Common myeloid progenitor, CD34-positive (primary cell): ENCODE measurements at places on chromosomes 12 and 14.

DNA sequence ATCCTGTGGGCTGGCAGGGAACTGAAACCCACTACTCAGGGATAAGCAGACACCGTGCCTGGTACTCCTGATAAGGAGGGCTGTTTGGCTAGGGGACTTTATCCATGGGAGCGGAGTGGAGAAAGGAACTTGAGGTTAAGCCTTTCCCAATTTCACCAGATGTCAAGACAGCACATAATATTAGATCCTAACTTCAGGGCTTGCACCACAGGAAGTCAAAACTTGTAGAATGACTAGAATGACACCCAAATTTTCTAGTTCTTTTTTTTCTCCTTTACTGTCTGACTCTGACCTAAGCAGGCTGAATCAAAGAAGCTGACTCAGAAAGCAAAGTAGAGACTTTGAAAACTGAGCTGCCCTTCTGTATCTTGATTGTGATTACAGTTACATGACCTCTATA is 7.1 kb upstream of the CGRRF1 start:
- no peaks in the 10 kb centered on the region for H3K27me3 ChIP-seq
- peak; percentile 49 for DNase-seq
- no peak overlapping the region for H3K4me3 ChIP-seq
- no peak overlapping the region for H3K27ac ChIP-seq

DNA sequence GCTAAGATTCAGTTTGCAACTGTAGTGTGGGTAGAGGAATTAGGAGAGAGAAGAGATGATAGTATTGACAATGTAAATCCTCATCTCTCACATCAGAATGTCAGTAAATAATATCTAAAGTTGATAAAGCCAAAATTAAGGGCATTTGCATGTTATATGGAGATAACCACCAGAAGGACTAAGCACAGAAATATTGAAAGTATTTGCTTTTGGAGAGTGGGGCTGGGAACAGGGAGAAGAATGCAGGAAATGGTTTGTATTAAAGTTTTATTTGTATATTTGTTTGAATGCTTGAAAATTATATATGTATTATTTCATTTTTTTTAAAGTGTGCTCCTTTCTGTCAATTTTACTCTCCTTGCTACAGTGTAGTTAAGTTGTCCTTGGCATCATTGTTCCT is 491.4 kb downstream of the APAF1 start:
- no peaks in the 10 kb centered on the region for H3K4me1 ChIP-seq
- no peaks in the 10 kb centered on the region for H3K36me3 ChIP-seq
- H3K27ac ChIP-seq, result no peak overlapping the region
- no peak overlapping the region for H3K4me3 ChIP-seq

- no peaks in the 10 kb centered on the region for H3K36me3 ChIP-seq
- H3K27ac ChIP-seq, result no peak overlapping the region
- no peak overlapping the region for H3K4me3 ChIP-seq
Observed at GRCh38 chr12:131280426-131280825, 326.7 kb downstream of the ADGRD1 start.

DNA sequence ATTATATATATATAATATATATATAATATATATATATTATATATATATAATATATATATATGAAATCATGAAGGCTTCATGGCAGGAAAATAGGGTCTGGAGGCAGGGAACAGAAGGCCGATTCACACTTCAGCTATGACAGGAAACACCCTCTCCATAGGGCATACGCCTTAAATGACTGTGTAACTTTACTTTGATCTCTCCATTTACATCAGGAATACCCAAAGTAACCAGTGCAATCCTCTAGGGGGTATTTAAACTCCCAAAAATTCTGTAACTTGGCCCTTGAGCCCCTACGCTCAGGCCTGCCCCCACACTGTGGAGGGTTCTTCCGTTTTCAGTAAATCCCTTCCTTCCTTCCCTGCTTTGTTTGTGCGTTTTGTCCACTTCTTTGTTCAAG is 40.4 kb upstream of the PPP2R5C start:
- no peak overlapping the region for H3K4me3 ChIP-seq
- H3K27ac ChIP-seq, result no peak overlapping the region
- H3K4me1 ChIP-seq, result peaks cover 14% of the 10 kb centered on the region
- peaks cover 8% of the 10 kb centered on the region for H3K27me3 ChIP-seq
- no peaks in the 10 kb centered on the region for H3K36me3 ChIP-seq

GRCh38 chr12:7693793-7694192 is 1.8 kb downstream of the GDF3 start:
- H3K27ac ChIP-seq, result no peak overlapping the region
- no peaks in the 10 kb centered on the region for H3K36me3 ChIP-seq
- no peak overlapping the region for H3K4me3 ChIP-seq
- DNase-seq, result peak; percentile 45

DNA sequence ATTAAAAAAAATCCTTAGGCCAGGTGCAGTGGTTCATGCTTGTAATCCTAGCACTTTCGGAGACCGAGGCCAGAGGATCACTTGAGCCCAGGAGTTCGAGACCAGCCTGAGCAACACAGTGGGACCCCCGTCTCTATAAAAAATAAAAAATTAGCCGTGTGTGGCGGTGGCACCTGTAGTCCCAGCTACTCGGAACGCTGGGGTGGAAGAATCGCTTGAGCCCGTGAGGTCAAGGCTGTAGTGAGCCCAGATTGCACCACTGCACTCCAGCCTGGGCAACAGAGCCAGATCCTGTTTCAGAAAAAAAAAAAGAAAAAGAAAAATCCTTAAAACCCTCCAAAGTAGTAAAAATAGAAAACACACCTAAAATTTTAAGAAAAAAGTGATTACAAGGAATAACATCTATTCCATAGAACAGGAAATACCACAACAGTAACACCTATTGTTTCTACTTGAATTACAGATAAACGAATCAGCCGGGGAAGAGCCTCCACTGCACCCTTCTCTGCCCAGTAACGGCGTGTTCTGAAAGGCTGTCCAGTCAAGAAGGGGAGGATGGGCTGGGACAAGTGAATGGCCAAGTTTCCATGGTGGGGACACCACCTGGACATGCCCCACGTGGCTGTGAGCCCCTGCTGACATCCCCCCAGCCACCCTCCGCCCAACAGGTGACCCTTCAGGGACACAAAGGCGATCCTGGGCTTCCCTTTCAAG is 17.8 kb downstream of the POLE start:
- no peaks in the 10 kb centered on the region for H3K27me3 ChIP-seq
- peaks cover 10% of the 10 kb centered on the region for H3K4me1 ChIP-seq
- no peak for DNase-seq
- no peak overlapping the region for H3K27ac ChIP-seq
- H3K36me3 ChIP-seq, result peaks cover 19% of the 10 kb centered on the region

GRCh38 chr14:52023518-52023917 is 34.2 kb downstream of the RTRAF start:
- no peak overlapping the region for H3K4me3 ChIP-seq
- H3K36me3 ChIP-seq, result no peaks in the 10 kb centered on the region
- no peaks in the 10 kb centered on the region for H3K4me1 ChIP-seq
- H3K27ac ChIP-seq, result no peak overlapping the region
- no peak for DNase-seq

DNA sequence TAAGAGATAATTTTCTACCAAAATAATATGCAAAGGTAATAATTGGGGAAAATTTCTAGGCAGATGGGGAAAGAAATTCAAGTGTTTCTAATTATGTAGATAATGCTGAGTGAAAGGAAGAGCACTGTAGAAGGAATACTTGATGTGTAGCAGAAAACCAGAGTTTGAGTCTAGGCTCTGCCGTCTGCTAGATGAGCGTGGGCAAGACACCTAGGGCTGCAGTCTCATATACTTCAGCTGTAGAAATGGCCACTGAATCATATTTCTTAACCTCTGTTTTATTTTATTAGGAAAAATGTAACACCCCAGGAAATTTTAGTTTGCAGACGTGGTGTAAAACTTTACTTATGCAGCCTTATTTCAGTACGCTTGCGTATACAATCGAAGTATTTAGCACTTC is 59.8 kb upstream of the SLC38A2 start:
- peaks cover 3% of the 10 kb centered on the region for H3K4me1 ChIP-seq
- no peaks in the 10 kb centered on the region for H3K27me3 ChIP-seq
- no peak for DNase-seq
- no peak overlapping the region for H3K4me3 ChIP-seq

DNA sequence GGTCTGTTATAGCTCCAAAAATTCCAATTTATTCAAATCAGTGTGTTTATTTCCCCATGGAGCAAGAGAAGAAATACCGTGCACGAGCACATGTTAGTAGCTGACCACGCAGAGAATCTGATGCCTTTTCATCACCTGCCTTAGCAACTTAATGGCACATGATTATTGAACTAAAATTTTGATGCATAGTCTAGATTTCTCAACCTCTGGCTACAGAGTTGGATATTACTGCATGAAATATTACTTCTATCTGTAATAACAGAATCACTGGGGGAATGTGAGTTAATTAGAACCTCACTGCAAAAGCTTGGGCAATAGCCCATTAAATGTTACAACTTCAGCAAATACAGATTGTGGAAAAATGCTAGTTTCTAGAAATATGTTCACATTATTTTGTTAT is 335.8 kb downstream of the FLRT2 start:
- no peak overlapping the region for H3K27ac ChIP-seq
- H3K27me3 ChIP-seq, result no peaks in the 10 kb centered on the region
- H3K4me3 ChIP-seq, result no peak overlapping the region
- H3K4me1 ChIP-seq, result no peaks in the 10 kb centered on the region
- no peak for DNase-seq

- no peak for DNase-seq
- no peaks in the 10 kb centered on the region for H3K36me3 ChIP-seq
- H3K27me3 ChIP-seq, result no peaks in the 10 kb centered on the region
- H3K4me1 ChIP-seq, result no peaks in the 10 kb centered on the region
- no peak overlapping the region for H3K27ac ChIP-seq
- no peak overlapping the region for H3K4me3 ChIP-seq
Observed at GRCh38 chr14:80770114-80770908, 171.2 kb downstream of the CEP128 start.

DNA sequence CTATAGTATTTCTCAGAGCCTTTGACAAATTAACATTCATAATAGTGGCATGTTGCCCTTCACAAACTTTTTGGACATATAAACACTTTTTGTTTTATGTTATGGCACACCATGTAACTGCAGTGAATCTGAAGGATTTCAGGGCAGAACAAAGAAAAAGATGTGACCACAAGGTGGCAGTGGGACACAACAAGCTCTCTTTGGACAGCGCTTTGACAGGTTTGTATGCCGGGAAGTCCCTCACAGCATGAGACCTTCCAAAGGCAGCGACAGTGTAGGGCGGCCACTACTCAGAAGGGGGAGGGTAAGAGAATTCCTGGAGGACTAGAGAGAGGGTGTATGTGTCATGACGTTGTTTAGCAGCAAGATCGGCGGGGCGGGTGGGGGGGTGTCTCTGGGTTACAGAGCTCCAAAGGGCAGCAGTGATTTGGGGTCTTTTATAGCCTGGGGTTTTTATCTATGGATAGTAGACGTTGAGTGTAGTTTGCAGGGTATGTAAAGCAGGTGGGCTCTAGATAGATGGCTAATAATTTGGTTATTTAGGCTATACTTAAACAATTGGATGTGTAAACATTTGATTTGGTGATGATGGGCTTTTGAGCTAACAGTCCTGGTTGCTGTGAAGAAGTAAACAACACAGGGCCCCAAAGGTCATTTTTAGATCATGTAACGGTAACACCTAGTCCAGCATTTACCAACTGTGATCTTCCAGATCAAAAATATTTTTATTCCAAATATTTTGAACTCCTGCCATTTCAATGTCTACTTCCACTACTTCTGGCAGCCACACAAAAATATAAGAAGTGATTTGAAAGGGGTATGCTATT is 22.9 kb downstream of the ETFBKMT start:
- no peaks in the 10 kb centered on the region for H3K27me3 ChIP-seq
- no peak overlapping the region for H3K27ac ChIP-seq
- H3K36me3 ChIP-seq, result no peaks in the 10 kb centered on the region
- peak; percentile 94 for DNase-seq
- H3K4me3 ChIP-seq, result no peak overlapping the region
- no peaks in the 10 kb centered on the region for H3K4me1 ChIP-seq

GRCh38 chr12:104720339-104721038 is 237.6 kb downstream of the SLC41A2 start:
- H3K27me3 ChIP-seq, result no peaks in the 10 kb centered on the region
- peaks cover 59% of the 10 kb centered on the region for H3K36me3 ChIP-seq
- peaks cover 53% of the 10 kb centered on the region for H3K4me1 ChIP-seq
- peak; percentile 95 for DNase-seq
- peak overlapping the region; percentile 76 for H3K4me3 ChIP-seq
- peak overlapping the region; percentile 92 for H3K27ac ChIP-seq

DNA sequence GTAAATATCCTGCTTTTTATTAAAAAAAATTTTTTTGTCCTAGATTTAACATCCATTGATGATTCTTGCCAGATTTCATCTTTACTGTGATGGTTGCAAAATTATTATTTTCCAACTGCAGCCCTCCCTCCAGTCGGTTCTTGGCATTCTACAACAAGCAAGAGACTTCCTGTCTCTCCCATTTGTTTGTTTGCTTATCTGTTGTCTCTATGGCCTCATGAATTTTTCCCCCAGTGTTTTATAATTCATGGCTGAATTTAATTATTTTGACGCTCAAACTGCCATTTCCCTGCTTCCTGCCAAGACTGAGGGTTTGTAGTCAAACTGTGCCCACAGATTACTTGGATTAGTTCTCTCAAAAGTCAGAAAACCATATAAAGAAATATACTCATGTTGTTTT is 25.9 kb downstream of the CGRRF1 start:
- H3K27me3 ChIP-seq, result no peaks in the 10 kb centered on the region
- no peak overlapping the region for H3K27ac ChIP-seq
- H3K36me3 ChIP-seq, result peaks cover 5% of the 10 kb centered on the region
- no peak overlapping the region for H3K4me3 ChIP-seq
- H3K4me1 ChIP-seq, result no peaks in the 10 kb centered on the region

- H3K4me1 ChIP-seq, result no peaks in the 10 kb centered on the region
- H3K27ac ChIP-seq, result no peak overlapping the region
- no peak overlapping the region for H3K4me3 ChIP-seq
- no peak for DNase-seq
- no peaks in the 10 kb centered on the region for H3K36me3 ChIP-seq
Observed at GRCh38 chr12:77745624-77746023, 85.1 kb upstream of the NAV3 start.

DNA sequence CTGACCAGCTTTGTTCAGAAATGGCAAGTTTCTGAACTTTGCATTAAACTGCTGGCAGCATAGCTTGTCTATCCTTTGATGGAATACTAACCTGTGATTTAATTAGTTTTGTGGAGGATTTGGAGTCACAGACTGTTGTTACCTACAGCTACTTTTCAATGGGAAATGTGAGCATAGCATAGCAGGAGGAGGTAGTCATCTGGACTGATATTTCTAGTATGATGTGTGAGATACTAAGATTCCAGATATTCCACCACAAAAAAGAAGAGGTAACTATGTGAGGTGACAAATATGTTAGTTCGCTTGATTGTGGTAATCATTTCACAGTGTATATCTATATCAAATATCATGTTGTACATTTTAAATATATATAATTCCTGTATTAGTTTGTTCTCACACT is 833.0 kb downstream of the SLC6A15 start:
- no peaks in the 10 kb centered on the region for H3K27me3 ChIP-seq
- no peaks in the 10 kb centered on the region for H3K4me1 ChIP-seq
- no peak for DNase-seq
- no peak overlapping the region for H3K27ac ChIP-seq
- H3K4me3 ChIP-seq, result no peak overlapping the region

- peak; percentile 1 for DNase-seq
- H3K27ac ChIP-seq, result no peak overlapping the region
- no peaks in the 10 kb centered on the region for H3K4me1 ChIP-seq
- no peak overlapping the region for H3K4me3 ChIP-seq
- H3K36me3 ChIP-seq, result no peaks in the 10 kb centered on the region
- no peaks in the 10 kb centered on the region for H3K27me3 ChIP-seq
Observed at GRCh38 chr12:91910871-91911388, 234.7 kb downstream of the BTG1 start.
